ENCODE measurements at places on chromosomes 5 and 9. TPM values are rescaled to one million over a fixed set of nuclear protein-coding genes. Genes with fewer than 3 reads are reported as not detected.

Gene PDE8B
- 1.1 TPM for total RNA-seq

- H3K27me3 ChIP-seq, result peaks cover 6% of the 10 kb centered on the region
- DNase-seq, result no peak
- H3K27ac ChIP-seq, result no peak overlapping the region
- no peak overlapping the region for H3K4me3 ChIP-seq
Measured at GRCh38 chr9:117777823-117778222, 73.6 kb downstream of the TLR4 start.

Gene ARL14EPL
- total RNA-seq, result not detected

GRCh38 chr9:89448381-89448780 lies 49.5 kb downstream of the SEMA4D start:
- no peaks in the 10 kb centered on the region for H3K4me1 ChIP-seq
- DNase-seq, result peak; percentile 74
- no peak overlapping the region for H3K4me3 ChIP-seq
- H3K36me3 ChIP-seq, result no peaks in the 10 kb centered on the region

GRCh38 chr5:310516-310915 lies 11.0 kb upstream of the AHRR start:
- H3K27ac ChIP-seq, result no peak overlapping the region
- peaks cover 4% of the 10 kb centered on the region for H3K4me1 ChIP-seq
- H3K36me3 ChIP-seq, result peaks cover 11% of the 10 kb centered on the region

DNA sequence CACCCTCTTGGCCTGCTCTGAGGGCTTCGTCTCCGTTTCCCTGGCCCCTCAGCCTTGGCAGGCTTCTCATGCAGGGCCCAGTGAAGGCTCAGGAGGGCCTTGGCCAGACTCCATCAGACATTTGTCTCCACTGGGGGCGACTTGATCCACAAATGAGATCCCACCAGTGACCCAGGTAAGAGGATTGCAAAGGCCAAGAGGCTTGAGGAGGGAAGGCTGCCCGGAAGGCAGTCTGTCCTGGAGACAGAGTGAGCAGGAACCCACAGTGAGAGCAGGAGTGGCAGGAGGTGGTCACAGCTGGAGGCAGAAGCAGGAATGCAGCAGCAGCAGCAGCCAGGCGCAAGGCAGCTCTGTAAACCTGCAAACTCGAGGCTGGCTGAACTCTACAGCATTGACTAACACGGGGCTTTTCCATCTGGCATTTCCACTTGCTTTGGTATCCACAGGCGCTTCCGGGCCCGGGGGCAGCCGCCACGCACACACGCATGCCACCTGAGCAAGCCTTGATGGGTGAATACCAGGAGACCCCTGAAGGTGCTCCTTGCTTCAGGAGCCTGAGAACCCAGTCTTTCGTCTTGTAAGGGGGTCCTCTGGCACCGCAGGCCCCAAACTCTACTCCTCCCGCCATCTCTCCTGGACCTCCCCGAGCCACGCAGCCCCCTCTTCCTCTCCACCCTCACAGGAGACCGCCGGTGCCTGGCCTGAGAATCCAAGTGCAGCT lies 14.7 kb downstream of the MGAT1 start:
- DNase-seq, result peak; percentile 87
- H3K27me3 ChIP-seq, result no peaks in the 10 kb centered on the region
- peak overlapping the region; percentile 98 for H3K27ac ChIP-seq
- no peak overlapping the region for H3K4me3 ChIP-seq

GRCh38 chr9:23160491-23160890 lies 665.5 kb downstream of the ELAVL2 start:
- H3K27me3 ChIP-seq, result no peaks in the 10 kb centered on the region
- no peaks in the 10 kb centered on the region for H3K4me1 ChIP-seq
- H3K36me3 ChIP-seq, result no peaks in the 10 kb centered on the region
- no peak overlapping the region for H3K4me3 ChIP-seq
- no peak for DNase-seq
- H3K27ac ChIP-seq, result no peak overlapping the region

GRCh38 chr9:75918154-75918553 lies 27.7 kb downstream of the PCSK5 start:
- H3K27me3 ChIP-seq, result no peaks in the 10 kb centered on the region
- no peak overlapping the region for H3K4me3 ChIP-seq
- H3K4me1 ChIP-seq, result no peaks in the 10 kb centered on the region
- no peak for DNase-seq
- H3K36me3 ChIP-seq, result peaks cover 2% of the 10 kb centered on the region
- H3K27ac ChIP-seq, result no peak overlapping the region

Gene SLC34A3
- not detected for total RNA-seq

GRCh38 chr5:17106521-17106920 lies 110.9 kb upstream of the BASP1 start:
- H3K4me1 ChIP-seq, result peaks cover 4% of the 10 kb centered on the region
- no peaks in the 10 kb centered on the region for H3K36me3 ChIP-seq
- H3K27me3 ChIP-seq, result no peaks in the 10 kb centered on the region
- no peak for DNase-seq

Gene PCDHA5
- total RNA-seq, result 0.32 TPM

- DNase-seq, result no peak
- no peaks in the 10 kb centered on the region for H3K36me3 ChIP-seq
- H3K4me1 ChIP-seq, result peaks cover 10% of the 10 kb centered on the region
- no peak overlapping the region for H3K27ac ChIP-seq
Measured at GRCh38 chr5:176816043-176816745, 5.8 kb downstream of the UNC5A start.

- no peaks in the 10 kb centered on the region for H3K4me1 ChIP-seq
- no peak overlapping the region for H3K27ac ChIP-seq
- peaks cover 1% of the 10 kb centered on the region for H3K36me3 ChIP-seq
- no peak for DNase-seq
Measured at GRCh38 chr5:137026296-137026695, 472.8 kb downstream of the SPOCK1 start.
